ENCODE measurements at places on chromosomes 3 and 15.
A peak's percentile ranks its signal among the peaks of the same experiment; 100 is the strongest.

DNA sequence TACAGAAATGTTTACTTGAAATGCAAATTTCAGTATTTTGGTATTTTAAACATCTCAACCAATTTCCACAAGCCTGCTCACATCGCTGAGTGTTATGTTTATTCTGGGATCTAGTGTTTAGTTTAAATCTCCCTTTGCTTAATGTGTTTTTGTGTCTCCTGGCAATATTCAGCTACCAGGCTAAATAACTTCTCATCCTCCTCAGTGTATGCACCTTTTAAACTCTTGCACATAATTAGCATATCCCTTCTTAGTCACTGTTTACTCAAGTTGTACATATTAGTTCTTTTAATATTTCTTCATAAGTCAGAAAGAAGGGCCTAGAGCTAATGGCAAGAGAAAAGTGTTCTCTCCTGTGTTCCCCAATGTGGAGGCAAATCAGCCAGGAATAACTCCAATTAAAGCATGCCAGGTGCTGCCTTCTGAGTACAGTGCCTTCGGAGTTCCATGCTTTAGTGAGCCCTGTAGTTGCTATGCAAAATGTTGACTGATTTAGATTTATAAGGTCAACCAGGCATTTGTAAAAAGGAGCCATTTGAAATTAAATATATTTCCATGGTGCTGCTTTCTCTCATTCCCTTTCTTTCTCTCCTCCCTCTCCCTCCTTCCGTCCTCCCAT is 234.3 kb downstream of the GAP43 start:
- no peak for ATAC-seq

DNA sequence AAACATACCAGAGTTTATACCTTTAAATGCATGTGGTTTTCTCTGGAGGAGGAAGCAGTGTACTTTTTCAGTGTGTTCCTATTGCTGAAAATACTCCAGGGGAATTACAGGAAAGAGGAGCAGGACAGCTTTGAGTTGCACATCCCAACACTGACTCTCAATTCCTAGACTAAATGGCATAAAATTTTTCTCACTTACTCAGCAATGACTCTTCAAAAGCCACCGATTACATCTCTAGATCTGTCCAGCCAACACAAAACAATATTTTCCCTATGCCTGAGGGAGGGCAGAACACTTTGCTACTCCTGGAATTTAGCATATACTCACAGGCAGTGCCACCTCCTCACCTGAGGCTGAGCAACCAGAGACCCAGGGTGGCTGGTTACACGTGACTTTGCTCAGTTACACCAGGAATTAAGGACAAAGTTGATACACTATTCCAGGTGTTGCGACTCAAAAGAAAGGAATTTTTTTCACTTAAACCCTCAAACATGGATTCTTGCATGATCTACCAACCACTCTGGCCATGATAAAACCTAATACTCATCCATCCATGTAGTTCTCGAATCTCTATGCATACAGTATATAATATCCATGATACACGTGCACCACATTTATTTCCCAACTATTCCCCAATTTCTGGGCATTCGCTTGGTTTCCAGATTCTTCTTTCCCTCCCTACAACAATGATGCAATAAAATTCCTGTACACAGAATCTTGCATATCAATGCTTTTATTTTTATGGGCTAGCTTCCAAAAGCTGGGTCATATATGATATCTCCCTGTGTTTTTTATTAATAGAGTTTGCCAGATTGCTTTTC is 194.6 kb downstream of the THRB start:
- ATAC-seq: no peak

DNA sequence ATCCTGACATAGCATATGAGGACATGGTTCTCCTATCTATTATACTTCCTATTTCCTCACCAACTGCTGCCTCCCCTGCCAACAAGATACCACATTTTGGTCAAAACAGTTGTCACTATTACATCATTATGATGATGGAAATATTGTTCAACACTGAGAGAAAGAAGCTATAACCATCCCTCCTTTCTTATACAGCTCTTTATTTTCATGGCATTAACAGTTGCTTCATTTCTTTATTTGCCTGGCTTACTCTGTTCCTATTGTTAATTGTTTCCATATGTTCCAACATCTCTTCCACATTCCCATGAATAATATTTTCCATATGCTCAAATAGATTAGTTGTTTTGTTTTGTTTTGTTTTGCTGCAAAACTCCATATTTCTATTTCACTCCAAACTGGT is 40.8 kb upstream of the FILIP1L start:
- no peak for ATAC-seq

DNA sequence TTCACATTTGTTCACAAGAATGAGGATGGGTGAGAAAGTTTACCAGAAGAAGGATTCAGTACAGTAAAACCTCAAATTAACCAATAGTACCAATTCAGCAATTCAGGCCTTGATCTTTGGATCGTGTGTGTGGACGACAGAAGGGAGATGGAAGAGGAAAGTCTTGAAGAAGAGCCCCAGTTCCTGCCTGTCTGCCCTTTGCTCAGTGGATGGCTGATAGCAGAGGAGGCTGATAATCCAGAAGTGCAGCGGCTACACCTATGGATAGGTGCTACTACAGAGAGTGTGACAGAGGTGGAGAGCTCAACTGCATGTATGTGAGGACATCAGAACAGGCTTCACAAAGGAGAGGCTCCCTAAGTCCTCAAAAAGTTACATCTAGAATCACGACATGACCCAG is 29.2 kb upstream of the PLXND1 start:
- no peak for ATAC-seq

GRCh38 chr15:29205186-29205585 is 64.4 kb downstream of the NSMCE3 start:
- no peak for ATAC-seq

- no peak for ATAC-seq
These were observed 1.0 kb downstream of the TOPAZ1 start for GRCh38 chr3:44242721-44243120.

- no peak for ATAC-seq
These were observed 66.9 kb downstream of the CEP63 start for GRCh38 chr3:134552784-134553183.

- ATAC-seq: no peak
These were observed 289.1 kb upstream of the DNAJC19 start for GRCh38 chr3:181278468-181279238.

- ATAC-seq: no peak
These were observed 156.8 kb upstream of the CDIN1 start for GRCh38 chr15:36422631-36423030.

DNA sequence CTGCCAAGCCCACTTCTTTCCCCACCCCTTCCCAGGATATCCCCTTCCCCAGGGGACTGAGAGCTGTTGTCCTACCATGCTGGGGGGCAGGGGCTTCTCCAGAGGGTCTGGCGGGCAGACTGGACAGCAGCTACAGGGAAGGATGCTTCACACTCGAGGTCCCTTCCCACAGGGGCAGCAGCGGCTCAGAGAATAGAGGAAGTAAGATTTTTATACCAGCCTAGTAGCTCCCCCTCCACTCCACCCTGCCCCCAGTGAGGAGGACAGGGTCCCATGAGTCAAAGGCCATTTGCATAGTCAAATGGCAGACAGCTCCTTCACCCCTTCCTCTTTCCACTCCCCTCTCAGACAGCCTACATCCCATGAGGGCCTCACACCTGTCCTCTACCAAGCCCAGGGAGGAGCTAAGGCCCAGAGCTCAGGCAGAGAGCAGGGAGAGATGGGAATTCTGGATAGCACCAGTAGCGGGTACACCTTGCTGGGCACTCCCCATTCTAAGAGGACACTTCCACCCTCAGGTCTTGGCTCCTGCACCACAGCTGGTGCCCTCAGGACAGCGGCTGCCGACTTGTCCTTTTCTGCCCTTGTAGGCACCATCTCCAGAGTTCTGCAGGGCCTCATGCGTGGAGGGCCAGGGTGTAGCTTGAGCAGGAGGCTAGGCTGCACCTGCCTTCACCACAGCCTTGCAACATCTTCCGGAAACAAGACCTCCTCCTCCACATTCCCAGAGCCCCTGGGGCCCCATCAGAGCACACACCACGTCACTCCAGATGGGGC is at the start of gene TLR9:
TLR9 (minus strand) TSS at position 194 of the 777 bp plus-strand sequence; CDS start at position 78, 116 bp downstream.
- peak; percentile 94 for ATAC-seq

DNA sequence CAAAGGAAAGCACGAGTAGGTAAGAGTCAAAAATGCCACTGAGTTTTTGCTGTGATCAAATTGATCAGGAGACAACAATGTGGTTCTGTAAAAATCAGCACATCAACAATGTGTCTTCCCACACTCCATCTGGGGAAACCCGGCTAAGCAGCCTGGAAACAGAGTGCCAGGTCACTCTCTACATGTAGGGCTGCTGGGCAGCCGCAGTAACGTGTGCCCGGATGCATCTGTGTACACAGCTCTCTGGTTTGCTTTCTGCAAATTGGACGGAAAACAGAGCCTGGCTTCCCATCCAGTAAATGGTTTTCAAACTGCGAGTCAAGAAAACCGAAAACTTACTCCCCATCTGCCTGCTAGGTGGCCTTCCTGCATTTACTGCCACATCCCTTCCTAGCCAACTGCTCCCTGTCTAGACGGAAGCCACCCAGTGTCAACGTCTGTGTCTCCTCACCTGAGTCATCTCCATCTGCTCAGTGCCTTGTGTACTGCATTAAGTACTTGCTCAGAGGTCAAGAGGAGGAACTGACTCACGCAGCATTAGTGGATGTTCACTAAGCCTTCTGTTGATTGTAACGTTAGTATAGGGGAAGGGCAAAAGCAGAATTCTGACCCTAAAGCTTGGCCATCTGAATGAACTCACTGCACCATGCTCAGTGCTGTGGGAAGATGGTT is 124.1 kb downstream of the TJP1 start:
- ATAC-seq: no peak

GRCh38 chr15:97903971-97904572 is 56.4 kb upstream of the ARRDC4 start:
- no peak for ATAC-seq

- ATAC-seq: no peak
These were observed 845.4 kb downstream of the NAALADL2 start for GRCh38 chr3:175704366-175705055.

DNA sequence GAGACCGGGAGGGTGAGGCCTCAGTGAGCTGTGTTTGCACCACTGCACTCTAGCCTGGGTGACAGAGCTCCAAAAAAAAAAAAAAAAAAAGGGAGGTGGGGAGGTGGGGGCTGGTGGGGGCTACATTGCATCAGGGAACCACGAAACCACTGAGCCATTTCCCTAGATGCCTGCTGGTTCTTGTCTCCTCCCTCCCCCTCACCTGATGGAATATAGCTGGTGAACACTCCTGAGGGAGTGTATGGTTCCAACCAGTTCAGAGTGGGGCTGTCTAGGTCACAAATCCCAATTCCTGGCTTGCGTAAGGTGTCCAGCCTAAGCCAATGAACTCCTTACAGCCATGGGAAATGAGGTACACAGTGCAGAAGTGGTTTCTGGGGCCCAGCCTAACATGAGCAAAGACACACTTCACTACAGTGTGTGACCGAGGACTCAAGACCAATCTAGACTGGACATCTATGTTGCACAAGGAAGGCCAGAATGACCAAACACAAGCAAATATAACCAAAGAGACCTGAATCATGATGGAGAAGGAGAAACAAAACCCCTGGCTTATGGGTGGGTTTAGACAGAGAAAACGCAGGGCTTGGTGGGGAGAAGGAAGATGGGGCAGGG is 39.1 kb upstream of the OSBPL11 start:
- no peak for ATAC-seq

DNA sequence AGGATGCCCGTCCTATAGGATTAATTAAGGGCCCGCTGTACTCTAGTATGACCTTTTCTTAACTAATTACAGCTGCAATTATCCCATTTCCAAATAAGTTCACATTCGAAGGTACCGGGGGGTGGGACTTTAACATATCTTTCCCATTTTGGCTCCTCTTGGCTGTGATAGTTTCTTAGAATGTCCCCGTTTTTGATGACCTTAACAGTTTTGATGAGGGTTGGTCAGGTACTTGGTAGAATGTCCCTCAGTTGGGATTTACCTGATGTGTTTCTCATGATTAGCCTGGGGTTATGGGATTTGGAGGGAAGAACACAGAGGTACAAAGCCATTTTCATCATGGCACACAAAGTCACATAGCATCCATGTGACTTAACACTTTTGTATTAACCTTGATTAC is 18.2 kb downstream of the RTP1 start:
- ATAC-seq: no peak
